ENCODE measurements at places on chromosomes 4 and X.

- no peak for DNase-seq
These were observed 42.7 kb upstream of the PHEX start for GRCh38 chrX:21989384-21989783.

GRCh38 chr4:106676173-106676921 lies 307.8 kb upstream of the GIMD1 start:
- DNase-seq = peak; percentile 96

GRCh38 chr4:158181906-158182305 lies 9.1 kb upstream of the GASK1B start:
- no peak for DNase-seq

DNA sequence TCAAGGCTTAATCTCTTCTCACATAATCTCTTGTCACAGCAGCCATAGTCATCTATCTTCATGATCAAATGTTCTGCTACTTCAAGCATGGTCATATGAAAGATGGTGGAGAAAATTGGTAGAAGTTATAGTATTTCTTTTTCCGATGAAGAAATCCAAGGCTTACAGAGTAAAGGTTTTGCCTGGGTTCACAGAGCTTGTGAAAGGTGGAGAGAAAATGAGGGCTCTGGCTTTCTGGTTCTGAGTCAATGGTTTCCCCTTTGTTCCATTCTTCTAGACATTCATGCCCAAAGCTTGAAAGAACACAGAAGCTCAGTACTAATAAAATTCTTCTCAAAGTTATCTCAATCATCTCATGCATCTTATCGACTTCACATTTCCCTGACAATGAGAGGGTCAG lies 36.1 kb downstream of the CLNK start:
- DNase-seq = no peak

DNA sequence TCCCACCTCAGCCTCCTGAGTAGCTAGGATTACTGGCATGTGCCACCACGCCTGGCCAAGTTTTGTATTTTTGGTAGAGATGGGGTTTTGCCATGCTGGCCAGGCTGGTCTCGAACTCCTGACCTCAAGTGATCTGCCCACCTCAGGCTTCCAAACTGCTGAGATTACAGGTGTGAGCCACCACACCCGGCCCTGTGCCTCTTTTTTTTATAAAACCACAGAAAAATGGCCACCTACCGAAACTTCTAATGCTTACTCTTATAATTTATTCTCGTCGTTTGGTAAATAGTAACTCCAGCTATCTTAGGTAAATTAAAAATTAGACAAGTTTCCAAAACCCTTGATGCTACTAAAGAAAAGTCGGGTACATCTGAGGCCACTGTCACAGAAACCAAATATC lies 54.4 kb downstream of the IRF2 start:
- no peak for DNase-seq

DNA sequence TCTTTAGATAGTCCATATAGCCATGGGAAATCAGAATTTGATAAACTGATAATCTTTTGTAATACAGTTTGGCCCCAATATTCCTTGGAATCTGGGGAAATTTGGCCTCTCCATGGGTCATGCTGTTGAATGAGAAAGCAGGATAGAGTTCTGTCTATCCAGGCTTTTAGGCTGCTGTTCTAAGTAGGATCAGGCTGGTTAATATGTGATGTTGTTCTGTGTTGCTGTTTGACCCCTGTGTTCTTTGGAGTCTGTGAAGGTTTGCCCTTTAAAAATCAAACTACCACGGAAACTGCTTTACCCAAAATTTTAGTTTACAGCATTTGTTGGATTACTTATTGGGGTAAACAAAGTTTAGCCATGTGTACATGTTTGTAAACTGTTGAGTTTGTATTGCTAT lies 114.5 kb downstream of the ZNF330 start:
- DNase-seq = no peak

DNA sequence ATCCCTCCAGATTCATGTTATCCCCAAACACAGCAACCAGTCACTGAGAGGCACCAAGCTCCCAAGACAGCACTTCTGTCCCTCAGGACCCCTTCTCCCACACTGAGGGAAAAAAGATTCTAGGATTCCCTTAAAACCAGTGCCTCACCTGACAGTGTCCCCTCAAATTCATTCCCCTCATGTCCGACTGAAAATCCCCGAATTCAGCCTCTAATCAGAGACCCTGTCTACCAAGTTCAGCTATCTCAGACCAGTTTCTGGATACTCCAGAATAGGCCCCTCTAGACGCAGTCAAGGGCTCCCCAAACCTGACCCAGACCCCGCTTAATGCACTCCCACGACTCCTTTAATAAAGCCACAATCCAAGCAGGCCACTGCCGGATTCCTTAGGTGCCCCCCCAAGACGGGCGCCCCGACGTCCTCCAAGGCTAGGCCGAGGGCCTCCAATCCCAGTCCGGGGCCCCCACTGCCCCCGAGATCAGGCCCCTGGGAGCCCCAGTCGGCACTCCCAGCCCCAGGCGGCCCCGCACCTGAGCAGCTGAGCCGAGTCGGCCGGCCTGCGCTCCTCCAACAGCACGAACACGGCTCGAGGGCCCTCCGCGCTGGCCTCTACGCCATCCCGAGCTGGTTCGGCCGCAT lies 457 bp downstream of the TFE3 start:
- DNase-seq = no peak

GRCh38 chrX:124212622-124213021 lies 119.8 kb upstream of the TEX13D start:
- DNase-seq = peak; percentile 90

DNA sequence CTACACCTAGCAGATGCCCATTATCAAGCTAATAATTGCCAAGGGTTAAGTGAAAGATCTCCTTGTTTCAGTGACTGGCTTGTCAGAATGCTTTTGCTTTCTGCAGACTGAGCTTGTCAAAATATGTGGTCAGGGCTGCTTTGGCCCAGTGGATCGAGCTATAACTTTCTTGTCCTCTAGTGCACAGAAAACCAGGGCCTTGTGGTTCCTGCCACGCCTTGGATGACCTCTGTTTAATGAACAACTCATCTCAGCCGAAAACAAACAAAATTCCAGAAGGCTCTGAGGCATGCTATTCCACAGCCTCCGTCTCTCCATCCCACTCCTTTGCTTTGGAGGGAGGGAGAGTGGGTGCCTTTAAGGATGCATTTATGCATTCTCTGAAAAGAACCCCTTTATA lies 11.3 kb downstream of the EVC start:
- DNase-seq = no peak

- no peak for DNase-seq
These were observed 339.8 kb downstream of the BCOR start for GRCh38 chrX:39757971-39758370.

GRCh38 chr4:7055111-7055989 lies 12.2 kb downstream of the TADA2B start:
- no peak for DNase-seq

GRCh38 chr4:156954587-156954986 lies 17.0 kb downstream of the PDGFC start:
- DNase-seq = no peak

DNA sequence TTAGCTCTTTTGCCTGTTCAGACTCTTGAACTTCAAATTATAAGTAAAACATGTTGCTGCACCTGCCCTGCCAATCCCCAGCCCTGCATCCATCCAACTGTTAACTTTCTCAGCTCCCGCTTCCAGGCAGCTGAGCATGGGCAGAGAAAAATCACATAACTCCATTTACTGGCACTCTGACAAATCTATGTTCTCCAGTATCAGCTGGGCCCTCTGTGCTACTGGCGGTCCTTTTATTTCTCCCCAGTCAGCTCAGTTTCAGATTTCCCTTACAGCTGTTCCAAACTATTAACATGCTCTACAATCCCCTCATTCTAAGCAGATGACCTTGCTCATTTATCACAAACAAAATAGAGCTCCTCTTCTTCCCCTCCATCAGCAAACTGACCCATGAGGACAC lies 240.4 kb upstream of the TET2 start:
- DNase-seq = no peak
